Cardiac septum (tissue), 1 donor: ENCODE measurements at places on chromosomes 3 and 15. TPM values are rescaled to one million over a fixed set of nuclear protein-coding genes. Genes with fewer than 3 reads are reported as not detected.

Gene HIGD2B
- not detected for total RNA-seq

Gene BLM
- total RNA-seq, result 0.75 TPM

Gene TMEM266
- not detected for total RNA-seq

Gene FAM162A
- 109 TPM for total RNA-seq

Gene TJP1
- 138 TPM for total RNA-seq

Gene SCN11A
- 0.05 TPM for total RNA-seq

Gene GOLGA6A
- not detected for total RNA-seq

Gene ZPLD1
- not detected for total RNA-seq

Gene VEPH1
- total RNA-seq, result 0.78 TPM

Gene CLDN11
- total RNA-seq, result 2.9 TPM

Gene TMEM212
- not detected for total RNA-seq

Gene GOLGA6L7
- total RNA-seq, result not detected

Gene ACOX2
- 31.2 TPM for total RNA-seq

Gene FSD2
- total RNA-seq, result 48.7 TPM

Gene HHLA2
- total RNA-seq, result not detected

Gene IGSF10
- total RNA-seq, result 0.83 TPM

GRCh38 chr3:184016811-184017671, 643 bp downstream of the ABCC5 start:
- peak; percentile 87 for DNase-seq

DNA sequence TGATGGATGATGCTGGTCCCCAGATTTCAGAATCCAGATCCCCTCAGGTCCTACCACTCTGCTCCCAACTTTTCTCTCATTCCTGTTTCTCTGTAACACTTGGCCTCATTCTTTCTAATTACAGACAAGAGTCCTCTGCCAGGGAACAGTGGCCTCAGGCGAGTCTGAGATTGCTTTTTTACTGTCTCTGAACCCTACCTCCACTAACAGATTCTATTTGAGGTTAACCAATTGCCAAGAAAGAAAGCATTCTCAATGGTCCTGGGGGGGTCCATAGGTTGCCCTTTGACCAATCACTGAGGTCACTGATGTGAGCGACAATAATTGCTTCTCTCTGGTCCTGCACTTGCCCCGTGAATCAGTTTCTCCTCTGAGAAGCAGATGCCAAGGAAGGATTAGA, 145.2 kb upstream of the TMEM108 start:
- DNase-seq, result no peak

DNA sequence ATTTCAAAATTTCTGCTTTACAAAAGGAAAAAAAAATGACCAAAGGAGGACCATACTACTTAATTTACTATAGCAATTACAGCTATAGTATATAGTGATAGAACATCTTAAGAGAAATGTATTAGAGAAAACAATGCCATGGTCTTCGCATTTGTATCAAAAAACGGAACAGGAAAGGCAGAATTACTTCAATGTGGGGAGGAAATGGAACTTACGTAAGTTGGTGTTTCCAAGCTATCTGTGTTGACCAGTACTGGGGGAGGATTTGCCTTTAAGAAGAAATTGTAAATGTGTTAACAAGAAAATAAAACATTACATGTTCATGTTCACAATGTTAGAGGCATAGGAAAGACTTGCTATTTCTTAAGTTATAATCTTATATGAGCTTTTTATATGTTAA, 119.9 kb upstream of the MELTF start:
- no peak for DNase-seq

DNA sequence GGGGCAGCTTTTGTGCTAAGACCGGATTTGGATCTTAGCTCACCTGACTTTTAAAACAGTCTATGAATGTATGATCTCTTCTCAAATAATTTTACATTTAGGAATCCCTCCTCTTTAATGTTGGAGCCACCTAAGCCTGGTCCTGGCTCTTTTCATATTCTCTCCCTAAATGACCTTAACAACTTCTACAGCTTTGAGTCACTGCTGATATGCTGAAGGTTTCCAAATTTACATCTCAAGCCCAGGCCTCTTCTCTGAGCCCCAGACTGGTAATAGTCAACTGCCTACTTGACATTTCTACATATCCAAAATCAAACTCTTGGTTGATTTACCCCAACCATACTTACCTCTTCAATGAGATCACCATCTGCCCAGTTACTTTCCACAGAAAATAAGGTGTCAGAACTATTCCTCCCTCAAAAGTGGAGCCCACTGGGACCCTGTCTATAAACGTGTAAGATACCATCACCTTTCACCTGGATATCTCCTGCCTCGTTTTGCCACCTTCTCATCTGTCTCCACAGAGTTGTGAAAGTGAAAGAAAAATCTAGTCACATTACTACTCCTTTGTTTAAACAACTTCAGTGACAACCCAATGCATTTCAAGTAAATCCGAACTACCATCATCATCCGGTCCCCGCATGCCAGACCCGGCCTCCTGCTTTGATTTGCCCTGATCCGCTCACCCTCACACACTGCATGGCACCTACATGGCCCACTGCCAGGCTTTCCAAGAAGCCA, 48.8 kb downstream of the UBP1 start:
- DNase-seq, result no peak

DNA sequence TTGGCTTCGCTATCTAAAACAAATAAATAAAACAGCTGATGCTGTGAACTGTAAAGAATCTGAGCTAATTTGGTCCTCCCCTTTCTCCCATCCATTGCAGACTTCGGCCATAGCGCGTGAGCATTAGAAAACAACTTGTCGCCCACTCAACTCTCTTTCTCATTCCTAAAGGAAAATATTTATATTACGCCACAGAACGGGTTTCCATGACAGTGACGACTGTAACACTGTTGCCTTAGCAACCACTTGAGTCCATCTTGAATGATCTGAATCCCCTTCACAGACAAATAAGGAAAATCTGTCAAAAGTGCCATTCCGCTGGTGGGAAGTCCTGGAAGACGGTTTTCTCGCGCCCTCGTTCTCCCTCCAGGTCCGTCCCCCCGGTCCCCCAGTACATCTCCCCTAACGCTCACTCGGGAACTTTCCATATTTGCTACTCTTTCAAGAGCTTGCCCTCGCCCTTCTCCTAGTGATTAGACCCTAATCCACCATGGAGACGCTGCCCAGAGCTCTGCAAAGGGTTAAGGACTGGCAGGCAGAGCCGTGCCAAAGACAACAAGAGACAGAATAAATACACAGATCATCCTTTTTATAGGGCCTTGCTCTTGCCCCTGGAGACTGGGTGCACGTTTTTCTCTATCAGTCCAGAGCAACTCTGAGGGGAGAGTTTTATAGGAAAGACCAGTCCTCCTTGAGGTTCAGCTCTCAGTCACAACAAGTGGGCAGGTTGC, 50.5 kb downstream of the CRYGS start:
- no peak for DNase-seq

DNA sequence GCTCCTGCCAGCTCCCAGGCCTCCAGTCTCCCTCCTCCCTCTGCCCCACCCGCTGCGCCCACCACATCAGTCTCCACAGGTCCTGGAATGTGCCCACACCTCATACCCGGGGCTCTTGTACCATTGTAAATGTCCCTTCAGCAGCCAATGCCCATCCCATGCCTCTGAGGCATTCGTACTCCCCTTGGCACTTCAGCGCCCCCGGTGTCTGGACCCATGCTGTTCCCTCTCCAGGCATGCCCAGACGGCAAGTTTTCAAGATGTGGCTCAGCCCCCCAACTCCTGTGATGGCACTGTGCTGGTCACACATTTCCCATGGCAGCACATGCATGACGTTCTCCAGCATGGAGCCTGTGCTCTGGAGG, 13.3 kb downstream of the PLXND1 start:
- DNase-seq, result no peak

DNA sequence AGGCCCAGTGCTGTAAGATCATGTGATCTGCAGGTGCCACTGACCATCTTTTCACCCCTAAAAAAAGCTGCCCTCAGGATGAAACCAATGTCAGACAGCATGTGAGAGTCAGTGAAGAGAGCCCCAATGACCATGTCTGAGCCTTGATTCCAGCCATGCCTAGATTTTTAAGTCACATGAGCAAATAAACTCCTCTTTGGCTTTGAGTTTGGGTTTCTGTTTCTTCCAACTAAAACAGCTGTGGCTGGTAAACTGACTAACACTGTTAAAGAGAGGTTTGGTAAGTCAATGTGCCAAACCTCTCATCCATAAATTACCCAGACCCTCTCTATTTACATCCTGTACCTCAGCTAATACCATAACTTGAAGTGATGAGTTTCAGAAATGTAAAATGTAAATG, 8.3 kb downstream of the MYO5A start:
- DNase-seq, result no peak

- DNase-seq, result no peak
Measured at GRCh38 chr3:123449102-123449996, 459 bp upstream of the ADCY5 start.

GRCh38 chr15:78004222-78004727, 73.2 kb downstream of the TBC1D2B start:
- DNase-seq, result no peak

- DNase-seq, result no peak
Measured at GRCh38 chr3:66592927-66593625, 92.3 kb upstream of the LRIG1 start.

DNA sequence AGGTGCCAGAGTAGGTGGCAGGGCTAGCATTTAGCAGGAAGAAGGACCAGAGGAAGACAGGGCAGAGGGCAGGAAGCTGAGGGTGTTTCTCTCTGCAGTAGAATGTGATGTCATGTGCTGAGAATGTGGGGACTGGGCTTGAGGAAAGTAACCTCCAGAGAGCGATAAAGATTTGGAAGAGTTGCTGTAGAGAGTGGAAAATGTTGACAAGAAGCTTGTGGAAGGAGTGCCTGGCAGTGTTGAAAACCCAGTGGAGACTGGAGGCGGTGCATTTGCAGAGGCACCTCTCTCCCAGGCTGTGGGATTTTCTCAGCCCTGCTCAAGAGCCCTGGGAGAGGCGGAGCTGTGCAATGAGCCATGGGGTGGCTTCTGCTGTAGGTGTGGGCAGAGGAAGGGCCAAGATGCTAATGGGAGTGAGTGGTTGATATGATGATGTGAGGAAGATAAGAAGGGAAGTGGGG, 54.8 kb downstream of the MESD start:
- no peak for DNase-seq

GRCh38 chr3:57446318-57446841, 97.8 kb downstream of the DNAH12 start:
- DNase-seq, result no peak

- DNase-seq, result no peak
Measured at GRCh38 chr15:73022161-73022560, 30.1 kb upstream of the NEO1 start.

DNA sequence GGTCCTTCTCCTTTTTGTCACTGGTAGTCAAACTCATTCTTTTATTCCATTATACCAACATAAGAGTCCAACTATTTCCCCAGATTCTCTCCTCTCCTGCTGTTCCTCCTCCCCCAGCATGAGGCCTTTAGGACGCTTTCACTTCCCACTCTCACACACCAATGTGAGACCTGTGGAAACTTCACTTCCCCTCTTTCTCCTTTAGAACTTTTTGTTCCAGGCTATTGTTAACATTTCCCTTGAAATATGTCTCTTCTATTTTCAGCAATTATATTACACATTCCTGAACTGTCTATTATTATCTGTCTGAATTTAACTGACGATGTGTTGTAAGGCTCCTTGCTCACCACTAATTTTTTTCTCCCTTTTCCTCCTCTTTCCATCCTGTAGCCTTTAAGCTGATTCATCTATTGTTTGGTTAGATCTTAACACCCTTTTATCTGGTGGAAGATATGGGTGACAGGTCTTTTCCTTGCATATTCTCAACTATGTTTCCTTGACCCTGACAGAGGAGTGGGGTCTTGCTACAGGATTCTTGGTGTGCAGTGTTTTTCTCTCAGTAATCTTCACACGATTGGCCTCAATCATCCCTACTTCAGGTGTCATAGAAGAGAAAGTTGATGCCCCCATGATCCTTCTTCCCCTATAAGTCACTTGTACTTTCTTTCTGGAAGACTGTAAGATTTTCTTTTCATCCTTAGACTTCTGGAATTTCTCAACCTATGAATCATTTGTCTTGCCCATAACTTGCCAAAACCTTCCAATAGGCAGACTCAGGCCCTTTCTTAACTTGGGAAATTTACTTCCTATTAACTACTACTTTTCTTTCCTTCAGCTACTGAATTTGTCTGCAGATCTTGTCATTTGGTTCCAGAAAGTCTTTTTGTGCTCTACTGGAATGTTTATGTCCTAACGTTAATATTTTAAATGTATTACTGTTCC, 5.9 kb downstream of the CYP19A1 start:
- DNase-seq, result no peak

GRCh38 chr3:108970561-108970960, 16.9 kb upstream of the GUCA1C start:
- DNase-seq, result no peak
